ENCODE measurements at places on chromosomes 1 and 21. TPM values are rescaled to one million over a fixed set of nuclear protein-coding genes. Genes with fewer than 3 reads are reported as not detected.
A peak's percentile ranks its signal among the peaks of the same experiment; 100 is the strongest.

GRCh38 chr1:150810958-150811659 lies 3.0 kb upstream of the CTSK start:
- DNase-seq: peak; percentile 63

DNA sequence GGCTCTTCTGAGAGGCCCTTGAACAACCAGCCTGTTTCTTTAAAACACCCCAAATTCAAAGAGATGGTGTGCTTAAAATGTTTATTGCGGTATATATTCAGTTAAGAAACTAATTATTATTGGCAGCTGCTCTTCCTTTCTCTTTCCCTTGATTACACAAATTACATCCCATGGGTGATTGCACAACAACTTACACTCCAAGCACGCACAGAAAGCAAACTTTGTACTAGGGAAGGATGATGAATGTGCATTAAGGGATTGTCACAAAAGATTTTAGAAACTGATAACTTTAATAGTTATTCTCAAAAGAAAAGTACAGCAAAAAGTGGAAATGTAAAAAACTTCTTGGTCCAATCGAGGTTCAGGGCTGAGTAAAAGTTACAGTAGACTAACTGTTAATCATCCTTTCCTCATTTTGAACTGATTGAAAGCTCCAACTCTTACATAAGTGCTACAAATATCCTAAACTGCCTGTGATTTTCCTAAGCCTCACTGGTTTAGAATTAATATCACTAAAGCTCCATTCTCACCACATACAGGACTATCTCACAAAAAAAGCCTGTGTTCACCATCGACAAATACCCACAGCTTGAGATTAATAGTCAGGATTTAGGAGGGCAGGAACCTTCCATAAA lies 153.4 kb downstream of the TTLL7 start:
- DNase-seq: no peak

The ETV3L gene
- total RNA-seq: not detected

DNA sequence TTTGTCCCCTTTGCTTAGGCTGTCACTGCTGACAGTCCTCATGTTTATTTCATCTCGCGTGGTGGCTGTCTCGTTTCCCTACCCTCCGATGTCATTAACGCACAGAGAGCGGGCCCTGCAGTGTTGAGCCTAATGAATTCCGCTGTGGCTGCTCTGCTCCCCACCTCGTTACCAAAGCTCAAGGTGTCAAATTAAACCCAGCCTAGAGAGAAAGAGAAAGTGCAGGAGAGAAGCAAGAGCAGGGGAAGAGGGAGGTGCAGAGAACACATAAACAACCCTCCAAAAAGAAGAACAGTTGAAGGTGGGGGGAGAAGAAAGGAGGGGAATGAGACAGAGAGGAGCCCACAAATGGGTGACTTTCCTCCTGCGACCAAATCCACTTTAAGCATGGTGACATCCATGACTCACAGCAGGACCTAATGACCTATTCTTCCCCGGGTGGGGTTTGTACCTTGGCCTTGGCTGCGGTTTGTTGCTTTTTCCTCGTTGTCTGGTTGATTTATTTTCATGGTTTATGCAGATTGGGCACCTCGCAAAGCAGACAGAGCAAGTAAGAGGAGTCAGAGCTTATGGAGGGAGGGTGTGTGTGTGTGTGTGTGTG lies 92.5 kb downstream of the PBX1 start:
- peak; percentile 72 for DNase-seq

- no peak for DNase-seq
These were observed 111.8 kb downstream of the VPS13D start for GRCh38 chr1:12341667-12342066.

The C1orf105 gene
- total RNA-seq: 1.9 TPM

The KRTAP24-1 gene
- total RNA-seq: not detected

The USH2A gene
- total RNA-seq: 0.11 TPM

DNA sequence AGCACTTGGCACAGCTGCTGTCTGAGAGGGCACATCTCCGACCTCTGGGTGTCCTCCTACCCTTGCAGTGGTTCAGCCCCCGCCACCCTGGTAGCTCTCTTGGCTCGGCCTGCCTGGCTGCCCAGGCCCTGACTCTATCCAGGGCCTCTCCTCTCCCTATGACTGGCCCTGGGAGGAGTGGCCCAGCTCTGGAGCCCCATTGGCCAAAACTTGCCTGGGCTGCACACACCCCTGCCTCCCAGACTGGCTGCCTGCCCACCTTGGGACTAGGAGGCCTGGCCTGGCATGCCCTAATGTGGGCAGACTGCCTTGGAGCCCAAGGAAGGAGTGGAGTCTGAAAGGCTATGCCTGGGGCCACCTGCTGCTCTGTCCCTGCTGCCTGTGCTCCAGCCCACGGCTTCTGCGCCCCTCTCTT lies 33.6 kb downstream of the ACOT11 start:
- DNase-seq: no peak

DNA sequence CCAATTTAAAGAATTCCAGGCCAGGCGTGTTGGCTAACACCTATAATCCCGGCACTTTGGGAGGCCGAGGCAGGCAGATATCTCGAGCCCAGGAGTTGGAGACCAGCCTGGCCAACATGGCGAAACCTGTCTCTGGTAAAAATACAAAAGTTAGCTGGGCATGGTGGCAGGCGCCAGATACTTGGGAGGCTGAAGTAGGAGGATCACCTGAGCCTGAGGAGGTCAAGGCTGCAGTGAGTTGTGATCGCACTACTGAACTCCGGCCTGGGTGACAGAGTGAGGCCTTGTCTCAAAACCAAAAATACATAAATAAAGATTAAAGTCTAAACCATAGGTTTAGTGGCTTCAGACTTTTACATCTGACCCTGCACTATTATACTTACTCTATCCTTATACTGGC lies 32.4 kb downstream of the BTG3 start:
- no peak for DNase-seq

The GJA8 gene
- total RNA-seq: not detected

DNA sequence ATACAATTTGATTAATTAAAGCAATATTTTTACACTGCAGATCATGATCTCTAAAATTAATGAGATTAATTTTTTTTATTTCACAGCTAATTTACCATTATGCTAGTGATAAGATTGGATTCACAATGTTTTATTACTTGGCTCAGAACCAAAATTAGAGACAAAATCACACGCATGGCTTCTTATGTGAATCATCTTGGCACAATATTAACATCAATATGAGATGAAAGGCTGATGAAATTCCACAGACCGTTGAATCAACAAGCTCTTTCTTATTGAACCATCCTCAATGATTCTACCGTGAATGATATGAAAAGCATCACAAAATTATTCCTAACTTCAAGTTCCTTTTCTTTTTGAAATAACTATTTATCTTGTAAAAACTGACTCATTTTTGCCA lies 544.9 kb downstream of the KCNT2 start:
- no peak for DNase-seq

GRCh38 chr21:45830221-45830640 lies 151.3 kb upstream of the COL6A1 start:
- no peak for DNase-seq

GRCh38 chr21:33949516-33950430 lies 34.2 kb upstream of the ATP5PO start:
- no peak for DNase-seq

DNA sequence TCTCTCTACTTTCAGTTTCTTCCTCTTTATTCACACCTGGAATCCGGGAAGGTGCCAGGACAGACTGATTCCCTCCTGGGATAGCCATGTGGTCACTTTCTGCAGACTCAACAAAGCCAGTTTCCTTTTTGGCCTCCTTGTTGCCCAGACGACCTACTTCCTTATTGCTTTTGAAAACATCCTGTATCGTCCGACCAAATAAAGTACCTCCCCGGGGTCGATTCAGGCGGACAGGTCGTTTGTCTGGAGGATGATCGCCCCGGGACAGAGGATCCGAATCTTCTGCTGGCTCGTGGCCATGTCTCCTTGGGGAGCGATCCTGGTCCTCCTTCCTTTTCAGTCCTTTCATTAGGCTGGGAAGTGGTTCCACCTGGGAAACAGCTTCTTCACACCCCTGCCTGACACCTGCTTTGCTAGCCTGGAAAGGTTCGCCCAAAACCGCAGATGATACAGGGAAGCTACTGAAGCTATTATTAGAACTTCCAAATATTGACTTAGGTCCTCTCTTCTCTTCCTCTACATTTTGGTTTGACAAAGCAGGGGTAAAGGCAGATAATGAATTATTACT lies 1.2 kb downstream of the MCM3AP start:
- no peak for DNase-seq

The PRAMEF13 gene
- total RNA-seq: not detected

The NGF gene
- not detected for total RNA-seq

The C1orf226 gene
- total RNA-seq: 7.3 TPM

- DNase-seq: no peak
These were observed 104.9 kb upstream of the PLD5 start for GRCh38 chr1:242629396-242629795.

The PLEKHG5 gene
- 12.2 TPM for total RNA-seq

The SH2D1B gene
- total RNA-seq: not detected

GRCh38 chr1:2594641-2595131 lies 8.1 kb downstream of the PRXL2B start:
- no peak for DNase-seq

GRCh38 chr1:5637171-5637570 lies 355.1 kb downstream of the NPHP4 start:
- peak; percentile 40 for DNase-seq

The ADGRB2 gene
- 2.2 TPM for total RNA-seq

- no peak for DNase-seq
These were observed 39.7 kb downstream of the KCNJ6 start for GRCh38 chr21:37876561-37876960.

DNA sequence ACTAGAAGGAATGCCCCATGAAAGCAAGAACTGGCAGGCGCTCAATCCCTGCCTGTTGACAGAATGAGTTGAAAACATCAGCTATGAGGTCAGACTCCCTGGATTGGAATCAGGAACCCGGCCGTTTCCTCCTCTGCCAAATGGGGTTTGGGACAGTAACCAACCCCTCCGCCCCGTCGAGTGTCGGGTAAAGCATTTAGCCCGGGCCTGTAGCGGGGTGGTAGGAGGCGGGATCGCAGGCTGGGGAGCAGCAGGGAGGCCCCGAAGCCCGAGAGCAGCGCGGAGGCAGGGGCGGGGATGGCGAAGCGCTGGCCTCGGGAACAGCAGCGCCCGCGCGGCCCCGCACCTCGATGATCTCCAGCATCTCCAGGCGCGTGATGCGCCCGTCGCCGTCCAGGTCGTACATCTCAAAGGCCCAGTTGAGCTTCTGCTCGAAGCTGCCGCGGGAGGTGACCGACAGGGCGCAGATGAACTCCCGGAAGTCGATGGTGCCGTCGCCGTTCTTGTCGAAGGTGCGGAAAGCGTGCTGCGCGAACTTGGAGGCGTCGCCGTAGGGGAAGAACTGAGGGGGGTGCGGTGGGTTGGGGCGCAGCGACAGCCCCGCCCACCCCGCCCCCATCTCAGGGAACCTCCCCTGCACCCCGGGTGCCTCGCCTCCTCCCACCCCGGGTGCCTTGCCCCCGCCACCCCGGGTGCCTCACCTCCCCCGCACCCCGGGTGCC lies 7.5 kb downstream of the HPCAL4 start:
- no peak for DNase-seq

DNA sequence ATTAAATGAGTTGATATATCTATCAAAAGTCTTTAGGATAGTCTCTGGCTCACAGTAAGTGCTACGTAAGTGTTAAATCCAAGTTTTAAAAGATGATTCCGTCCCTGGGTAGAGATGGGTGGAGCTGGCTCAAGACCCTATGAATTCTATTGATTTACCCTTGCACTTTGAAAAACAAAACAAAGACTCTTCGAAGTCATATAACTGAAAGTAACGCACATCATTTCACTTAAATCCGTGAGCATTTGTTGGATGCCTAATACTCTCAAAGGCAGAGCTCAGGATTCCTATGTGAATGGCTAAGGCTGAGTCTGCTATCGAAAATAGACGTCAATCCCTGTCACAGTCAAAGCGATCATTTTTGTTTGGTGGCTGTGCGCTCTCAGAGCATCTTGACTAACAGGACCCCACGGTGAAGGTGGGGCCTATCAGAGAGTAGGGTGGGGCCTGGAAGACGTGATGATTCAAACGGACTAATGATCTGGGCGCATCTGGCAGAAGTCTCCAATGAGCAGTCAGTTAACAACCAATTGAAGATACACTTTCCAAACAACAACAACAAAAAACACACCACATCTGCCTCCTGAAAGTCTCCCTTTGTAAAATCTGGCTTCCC lies 1.2 kb upstream of the NUCKS1 start:
- no peak for DNase-seq

GRCh38 chr21:17921579-17922530 lies 102.7 kb upstream of the C21orf91 start:
- no peak for DNase-seq

DNA sequence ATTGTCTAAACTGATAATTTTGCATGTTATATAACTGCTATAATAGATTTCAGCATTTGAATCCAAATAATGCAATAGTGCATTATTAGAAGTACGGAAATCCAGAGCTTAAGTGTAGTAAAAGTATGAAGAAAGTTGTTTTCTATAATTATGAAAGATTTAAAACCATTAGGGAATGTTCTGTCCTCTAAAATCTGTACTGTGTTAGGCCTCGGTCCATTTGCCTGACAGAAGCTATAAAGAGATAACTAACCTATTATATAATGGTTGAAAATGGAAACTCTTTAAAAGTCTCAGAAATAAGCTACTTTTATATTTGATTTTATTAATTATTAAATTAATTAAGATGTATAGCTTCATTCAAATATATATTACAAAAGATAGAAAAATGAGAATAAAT lies 16.2 kb upstream of the RGS2 start:
- no peak for DNase-seq

GRCh38 chr1:244854166-244854565 lies 10.2 kb downstream of the HNRNPU start:
- DNase-seq: no peak
